Anterior cingulate cortex (tissue), 58 donors: ENCODE measurements at places on chromosomes 7 and 10.

DNA sequence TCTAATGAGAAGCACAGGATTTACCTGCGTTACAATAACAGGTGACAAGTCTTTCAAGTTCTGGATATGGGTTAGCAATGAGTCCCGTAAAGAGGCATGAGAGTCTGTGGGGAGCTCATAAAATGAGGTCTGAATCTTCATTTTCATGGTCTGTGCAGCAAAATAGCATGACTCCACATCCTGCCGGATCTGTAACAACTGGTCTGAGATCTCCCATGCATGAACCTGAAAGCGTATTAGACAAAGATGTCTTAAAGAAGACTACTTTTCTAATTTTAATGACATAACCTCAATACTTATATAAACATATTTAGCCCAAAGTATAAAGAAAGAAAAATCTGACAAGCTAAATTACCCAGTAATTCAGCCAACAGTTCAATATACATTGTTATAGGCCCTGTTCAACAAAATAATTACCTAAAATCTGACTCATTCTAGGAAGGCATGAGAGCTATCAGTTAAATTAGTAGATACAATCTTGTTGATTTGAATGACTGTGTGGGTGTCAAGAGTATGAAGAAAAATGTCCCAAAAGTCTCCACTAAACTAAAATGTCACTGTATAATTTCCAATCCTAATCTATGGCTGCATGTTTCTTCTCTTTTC lies 36.9 kb downstream of the TNPO3 start:
- no peak for DNase-seq

- DNase-seq, result no peak
Observed at GRCh38 chr10:128056303-128057050, 69.7 kb downstream of the MKI67 start.

DNA sequence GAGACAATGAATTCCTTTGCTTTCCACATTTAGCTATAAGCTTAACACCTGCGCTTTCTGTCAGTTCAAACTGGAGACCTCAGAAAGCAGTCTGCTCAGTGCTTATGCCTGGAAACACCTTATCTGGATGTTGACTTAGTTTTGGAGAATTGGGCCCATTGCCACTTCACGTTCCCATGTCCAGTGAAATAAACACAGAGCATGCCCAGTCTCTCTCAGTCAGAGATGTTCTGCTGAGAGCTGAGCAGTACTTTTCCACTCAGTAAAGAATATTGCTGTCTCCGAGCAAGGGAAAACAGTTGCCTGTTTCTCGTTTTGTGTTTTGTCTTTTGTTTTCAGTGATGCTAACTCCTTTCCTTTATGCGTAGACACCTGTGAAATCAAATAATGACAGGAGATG lies 83.2 kb upstream of the PRR15 start:
- DNase-seq, result peak; percentile 23

DNA sequence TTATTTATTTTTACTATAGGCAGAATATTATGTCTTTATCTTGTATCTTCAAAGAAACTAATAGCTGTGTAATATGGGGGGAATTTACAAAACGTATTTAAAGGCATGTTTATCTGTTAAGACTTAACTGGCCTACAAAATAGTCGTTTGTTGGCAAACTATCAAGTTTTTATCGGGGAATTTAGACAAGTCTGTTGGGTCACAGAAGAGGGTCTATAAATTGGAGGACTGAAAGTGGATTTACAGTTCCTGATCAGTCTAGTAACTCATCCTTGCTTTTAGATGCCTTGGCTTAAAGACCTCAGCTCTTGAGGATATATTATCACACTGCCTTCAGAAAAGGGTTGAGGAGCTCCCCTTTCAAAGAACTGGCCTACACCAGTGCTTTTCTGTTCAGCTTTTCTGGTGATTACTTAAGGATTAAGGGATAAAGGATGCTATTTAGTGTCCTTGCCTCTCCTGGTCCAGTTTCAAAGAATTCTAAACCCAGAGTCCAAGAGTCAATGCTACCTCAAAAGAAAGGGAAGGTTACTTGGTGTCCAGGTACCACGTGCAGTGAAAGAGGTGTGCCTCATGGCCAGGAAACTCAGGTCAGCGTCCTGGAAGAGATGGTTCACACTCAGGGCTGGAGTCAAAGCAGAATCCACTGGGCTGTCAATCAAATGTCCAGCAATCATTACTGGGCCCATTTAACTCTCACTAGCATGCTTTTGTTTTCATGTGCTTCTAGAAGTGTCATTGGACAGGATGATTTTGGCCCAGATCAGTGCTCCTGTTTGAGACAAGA lies 42.9 kb upstream of the ABI1 start:
- DNase-seq, result no peak

- no peak for DNase-seq
Observed at GRCh38 chr10:90879062-90879461, 7.3 kb downstream of the RPP30 start.

DNA sequence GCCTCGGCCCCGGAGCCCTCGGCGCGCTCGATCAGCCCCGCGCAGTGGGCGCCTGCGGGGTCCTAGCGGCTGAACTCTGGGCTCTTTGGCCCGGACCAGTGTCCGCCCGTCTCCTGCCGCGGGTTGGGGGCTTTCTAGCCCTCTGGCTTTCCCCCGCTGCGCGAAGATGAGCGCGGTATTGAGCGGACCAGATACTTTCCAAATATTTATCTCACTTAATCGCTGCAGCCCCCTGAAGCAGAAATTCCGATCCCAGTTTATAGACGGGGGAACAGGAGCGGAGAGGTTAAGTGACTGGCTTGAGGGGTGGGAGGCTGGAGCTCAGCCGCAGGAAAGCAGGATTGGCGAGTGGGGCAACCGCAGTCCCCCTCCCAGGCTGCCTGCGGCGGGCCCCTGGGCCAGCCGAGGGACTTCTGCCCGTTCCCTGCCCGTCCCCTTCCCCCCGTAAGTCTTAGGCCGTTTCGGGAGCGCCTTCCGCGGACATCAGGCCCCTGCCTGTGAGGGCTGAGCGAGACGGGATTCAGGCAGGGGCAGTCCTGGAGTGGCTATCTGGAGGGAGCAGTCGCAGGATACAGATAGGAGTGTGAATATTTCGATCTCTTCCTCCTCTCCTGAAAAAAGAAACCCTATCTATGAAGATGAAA lies 565 bp downstream of the STRIP2 start:
- no peak for DNase-seq

GRCh38 chr7:2512179-2512661 lies 7.4 kb upstream of the LFNG start:
- DNase-seq, result no peak

GRCh38 chr7:80637454-80637853 lies 988 bp upstream of the CD36 start:
- DNase-seq, result no peak

DNA sequence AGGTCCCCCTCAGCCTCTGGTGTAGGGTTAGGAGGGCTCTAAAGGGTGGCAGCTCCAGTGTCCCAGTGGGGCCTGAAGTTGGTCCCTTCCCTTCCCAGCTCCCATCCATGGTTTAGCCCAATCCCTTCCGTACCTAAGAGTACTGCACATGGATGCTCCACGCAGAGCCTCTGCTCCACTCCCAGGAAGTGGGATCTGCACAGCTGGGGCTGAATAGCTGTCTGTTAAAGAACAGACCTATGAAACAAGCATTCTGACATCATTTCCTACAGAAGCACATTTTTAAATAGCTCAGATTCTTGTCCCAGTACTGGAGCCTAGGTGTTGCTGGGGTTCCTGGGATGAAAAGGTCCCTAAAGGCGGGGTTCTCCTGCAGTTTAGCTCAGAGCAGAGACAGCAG lies 135.9 kb downstream of the ZMYND11 start:
- no peak for DNase-seq

- DNase-seq, result no peak
Observed at GRCh38 chr10:63760034-63760707, 239.0 kb downstream of the REEP3 start.

GRCh38 chr7:100863406-100863950 lies 3.7 kb upstream of the TRIP6 start:
- no peak for DNase-seq

DNA sequence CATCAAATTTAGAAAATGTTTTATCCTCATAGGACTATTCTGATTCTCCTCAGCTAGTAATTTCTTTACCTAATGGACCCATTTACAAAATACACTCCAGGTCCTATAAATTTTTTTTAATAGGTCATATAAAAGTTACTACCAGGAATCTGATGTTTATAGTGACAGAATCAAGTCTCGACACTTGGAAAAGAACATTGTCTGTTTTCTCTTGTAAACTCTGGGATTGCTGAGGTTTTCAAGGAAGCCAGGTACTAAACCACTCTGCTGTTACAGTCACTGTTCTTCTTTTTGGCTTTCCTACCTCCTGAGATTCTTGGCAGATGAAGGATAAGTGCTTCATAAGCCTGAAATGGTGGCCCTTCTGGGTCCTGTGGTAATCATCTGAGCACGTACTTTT lies 493.1 kb downstream of the AUTS2 start:
- no peak for DNase-seq

DNA sequence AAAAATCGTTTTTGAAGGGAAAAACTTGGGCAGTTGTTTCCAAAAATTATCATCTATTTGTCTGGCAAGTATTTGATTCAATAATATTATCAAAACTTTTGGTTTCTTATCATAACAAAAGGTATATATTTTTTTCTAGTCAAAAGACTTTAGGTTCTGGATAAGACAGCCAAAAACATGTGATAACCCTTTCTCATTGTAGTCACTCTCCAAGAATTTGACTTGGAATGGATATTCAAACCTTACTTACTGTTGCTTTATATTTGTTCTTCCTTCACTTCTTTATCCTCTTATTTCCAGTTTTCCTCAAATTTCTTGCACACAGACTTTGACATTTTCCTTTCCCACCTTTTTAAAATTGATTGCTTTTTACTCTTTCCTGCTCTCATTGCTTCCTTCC lies 140.9 kb upstream of the FAM3C start:
- DNase-seq, result no peak

GRCh38 chr10:110425684-110426293 lies 71.9 kb upstream of the DUSP5 start:
- DNase-seq, result no peak

DNA sequence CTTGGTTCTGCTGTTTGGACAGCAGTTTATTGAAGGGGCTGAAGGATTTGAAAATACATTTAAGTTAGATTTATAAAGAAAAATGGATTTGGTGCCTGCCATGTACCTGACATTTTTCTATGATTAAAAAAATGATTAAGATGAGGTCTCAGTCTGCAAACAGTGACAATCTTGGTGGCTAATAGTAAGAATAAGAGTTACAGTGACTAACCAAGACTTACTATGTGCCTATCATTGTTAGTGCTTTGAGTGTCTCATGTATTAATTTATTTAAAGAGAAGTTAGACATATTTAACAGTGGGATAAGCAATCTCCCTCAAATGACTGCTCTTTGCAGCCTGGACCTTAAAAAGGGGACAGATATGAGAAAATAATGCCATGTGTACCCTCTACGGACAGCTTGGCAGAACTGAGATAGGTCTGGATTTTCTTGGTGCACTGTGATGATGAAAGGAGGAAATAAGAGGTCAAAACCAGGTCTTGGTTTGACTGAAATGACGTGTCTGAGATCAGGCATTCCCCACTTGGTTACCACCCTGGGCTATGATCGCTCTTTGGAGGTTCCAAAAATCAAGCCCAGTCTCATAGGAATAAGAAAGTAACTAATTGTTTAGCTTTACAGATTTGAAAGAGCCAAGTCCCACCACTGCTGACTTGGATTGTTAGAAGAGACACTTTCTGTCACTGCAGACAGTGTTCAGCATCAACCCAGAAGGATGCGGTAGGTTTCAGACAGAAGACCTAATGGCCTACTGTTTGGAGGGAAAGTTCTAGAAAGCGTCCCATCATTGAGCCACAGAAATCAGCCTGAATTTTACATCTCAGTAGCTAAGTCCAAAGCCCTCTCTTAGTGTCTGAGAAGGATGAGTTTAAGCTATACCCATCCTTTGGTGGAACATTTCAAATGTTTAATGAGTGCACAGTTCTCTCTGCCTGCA lies 2.1 kb downstream of the CASP7 start:
- no peak for DNase-seq

- no peak for DNase-seq
Observed at GRCh38 chr7:115679976-115680375, 350.6 kb downstream of the TFEC start.

GRCh38 chr7:18189500-18190126 lies 162.0 kb upstream of the PRPS1L1 start:
- no peak for DNase-seq

- no peak for DNase-seq
Observed at GRCh38 chr10:36118314-36118713, 476.2 kb upstream of the FZD8 start.

GRCh38 chr7:71286336-71286735 lies 154.4 kb downstream of the GALNT17 start:
- DNase-seq, result no peak

- DNase-seq, result no peak
Observed at GRCh38 chr10:34492081-34492480, 323.0 kb downstream of the PARD3 start.

GRCh38 chr7:87147500-87147899 lies 4.8 kb upstream of the DMTF1 start:
- no peak for DNase-seq

DNA sequence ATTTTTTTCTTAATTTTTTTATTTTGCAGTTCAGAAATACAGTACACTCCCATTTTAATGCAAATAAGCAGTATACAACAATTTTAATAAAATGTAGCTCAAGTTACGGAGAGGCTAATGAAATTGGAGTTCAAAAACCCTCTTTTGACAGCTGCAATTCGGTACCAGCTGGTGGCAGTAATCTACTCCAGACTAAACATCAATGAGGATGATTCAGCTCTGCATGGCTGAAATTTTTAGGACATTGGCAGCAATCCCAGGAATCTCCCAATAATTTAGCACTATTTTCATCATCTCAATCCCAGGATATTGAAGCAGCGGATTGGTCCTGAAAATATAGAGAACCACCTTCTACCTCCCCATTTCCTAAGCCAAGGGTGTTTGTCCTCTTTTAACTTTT lies 278.8 kb downstream of the CACNA2D1 start:
- no peak for DNase-seq

GRCh38 chr10:61621605-61622051 lies 41.1 kb upstream of the CABCOCO1 start:
- no peak for DNase-seq

GRCh38 chr10:131655101-131655849 lies 245.5 kb upstream of the PPP2R2D start:
- no peak for DNase-seq

GRCh38 chr10:88227342-88228018 lies 355.6 kb downstream of the RNLS start:
- no peak for DNase-seq

DNA sequence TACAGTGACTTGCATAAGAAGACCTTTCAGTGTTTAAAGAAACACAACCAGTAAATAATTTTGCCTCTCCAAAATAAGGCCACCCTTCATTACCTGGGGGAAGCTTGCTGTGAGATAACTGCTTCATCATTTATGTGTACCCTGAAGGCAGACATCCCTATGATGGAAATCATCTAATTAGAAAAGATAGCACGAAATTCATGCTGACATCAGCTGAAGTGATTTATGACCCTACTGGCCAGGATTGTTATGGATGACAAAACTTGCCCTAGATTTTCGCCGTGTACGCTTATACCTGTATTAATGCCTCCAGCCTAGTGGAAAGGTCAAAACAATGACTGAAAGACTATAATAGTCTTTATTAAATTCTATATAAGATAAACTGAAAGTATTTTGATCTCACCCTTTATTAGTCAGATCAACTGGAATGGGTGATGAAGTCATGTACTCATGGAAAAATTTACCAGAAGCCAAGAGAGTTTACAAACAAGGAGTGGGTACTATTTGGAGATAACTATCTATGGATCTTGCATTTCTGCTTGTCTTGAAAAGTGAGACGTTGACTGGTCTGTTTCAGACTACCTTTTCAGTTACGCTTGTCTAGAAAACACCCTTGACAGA lies 114.2 kb downstream of the PPP1R3A start:
- no peak for DNase-seq

GRCh38 chr10:62924344-62924748 lies 108.2 kb upstream of the EGR2 start:
- DNase-seq, result no peak
